Esophagus mucosa (tissue), 1 donor: ENCODE measurements at places on chromosomes 11 and 22.

GRCh38 chr11:9092853-9093778 lies 1.7 kb upstream of the SCUBE2 start:
- ATAC-seq, result no peak

GRCh38 chr11:121766991-121767390 lies 314.2 kb upstream of the SORL1-AS1 start:
- no peak for ATAC-seq

DNA sequence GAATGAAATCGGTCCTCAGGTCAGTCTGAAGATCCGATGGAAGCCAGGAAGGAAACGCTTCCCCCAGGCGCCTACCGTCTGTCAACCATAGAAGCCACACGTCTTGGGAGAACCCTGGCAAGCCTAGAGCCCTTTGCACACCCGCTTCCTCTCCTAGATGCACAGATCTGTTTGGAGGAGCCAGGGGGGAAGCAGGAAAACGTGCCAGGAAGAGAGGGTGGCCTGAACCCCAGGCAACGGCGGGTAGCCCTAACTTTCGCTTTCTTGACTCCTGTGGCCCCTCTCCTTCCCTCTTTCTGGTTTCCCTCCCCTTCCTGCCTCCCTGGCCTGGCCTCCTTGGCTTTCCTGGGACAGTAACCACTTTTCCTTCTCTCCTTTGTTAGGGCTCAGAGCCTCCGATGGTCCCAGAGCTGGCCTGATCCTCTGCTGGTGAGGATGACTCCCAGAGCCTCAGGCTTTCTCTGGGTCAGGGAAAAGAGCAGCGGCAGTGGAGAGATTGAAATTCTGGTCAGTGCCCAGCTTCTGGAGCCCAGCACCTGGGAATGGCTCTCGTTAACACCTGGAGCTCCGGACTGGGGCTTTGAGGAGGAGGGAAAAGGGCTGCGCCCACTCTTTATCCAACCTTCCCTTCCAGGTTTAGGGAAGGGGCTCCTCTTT lies 2.1 kb downstream of the FXYD6 start:
- ATAC-seq, result no peak

- no peak for ATAC-seq
Measured at GRCh38 chr22:17370766-17371432, 1.6 kb downstream of the CECR2 start.

- ATAC-seq, result no peak
Measured at GRCh38 chr11:24386546-24387397, 110.1 kb upstream of the LUZP2 start.
